ENCODE measurements at places on chromosomes 2 and 18. TPM values are rescaled to one million over a fixed set of nuclear protein-coding genes. Genes with fewer than 3 reads are reported as not detected.

INO80D gene
- 10.1 TPM for total RNA-seq

DNA sequence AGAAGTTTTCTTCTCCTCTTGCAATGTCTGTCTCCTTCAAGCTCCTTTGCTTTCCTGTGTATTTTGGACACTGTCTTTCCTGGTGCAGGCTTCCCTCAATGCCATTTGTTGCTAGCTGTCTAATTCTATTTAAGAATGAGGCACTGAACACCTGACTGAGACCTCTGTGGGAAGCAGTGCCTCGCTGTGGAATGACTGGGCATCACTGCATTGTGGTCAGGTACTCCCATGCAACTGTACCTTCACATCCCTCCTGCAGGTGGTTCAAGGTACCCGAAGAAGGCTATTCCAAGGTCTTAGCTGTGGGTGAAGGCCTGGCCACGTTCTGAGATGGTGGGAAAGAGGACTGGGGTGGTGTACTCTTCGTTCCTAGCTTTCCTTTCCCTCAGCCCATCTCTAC lies 152.8 kb upstream of the CTAGE1 start:
- no peak overlapping the region for H3K27ac ChIP-seq
- DNase-seq = no peak
- no peaks in the 10 kb centered on the region for H3K4me1 ChIP-seq
- H3K36me3 ChIP-seq = no peaks in the 10 kb centered on the region
- no peaks in the 10 kb centered on the region for H3K27me3 ChIP-seq

GRCh38 chr2:99883358-99883757 lies 259.0 kb downstream of the AFF3 start:
- H3K4me1 ChIP-seq = peaks cover 11% of the 10 kb centered on the region
- H3K4me3 ChIP-seq = no peak overlapping the region
- H3K36me3 ChIP-seq = no peaks in the 10 kb centered on the region
- H3K27ac ChIP-seq = no peak overlapping the region
- DNase-seq = no peak
- no peaks in the 10 kb centered on the region for H3K27me3 ChIP-seq

GRCh38 chr2:38661306-38661705 lies 4.6 kb upstream of the GALM start:
- no peaks in the 10 kb centered on the region for H3K36me3 ChIP-seq
- no peak for DNase-seq
- no peak overlapping the region for H3K4me3 ChIP-seq
- H3K27ac ChIP-seq = no peak overlapping the region
- H3K4me1 ChIP-seq = no peaks in the 10 kb centered on the region

Data from ascending aorta (tissue), 2 donors.